ENCODE measurements at places on chromosomes 6 and 20. TPM values are rescaled to one million over a fixed set of nuclear protein-coding genes. Genes with fewer than 3 reads are reported as not detected.

CALHM4 gene
- not detected for total RNA-seq

CRISP3 gene
- total RNA-seq = not detected

SLC32A1 gene
- not detected for total RNA-seq

FGD2 gene
- total RNA-seq = not detected

NDUFAF5 gene
- total RNA-seq = 41.5 TPM

MUCL3 gene
- not detected for total RNA-seq

KIF25 gene
- total RNA-seq = not detected

SPO11 gene
- not detected for total RNA-seq

GSTA3 gene
- total RNA-seq = not detected

SLC44A4 gene
- total RNA-seq = 17.5 TPM

RAET1E gene
- total RNA-seq = not detected

NRSN2 gene
- total RNA-seq = 28.9 TPM

Measured in progenitor cell of endocrine pancreas (in vitro differentiated cells).